Type B pancreatic cell (in vitro differentiated cells): ENCODE measurements at places on chromosomes 3 and 15.

DNA sequence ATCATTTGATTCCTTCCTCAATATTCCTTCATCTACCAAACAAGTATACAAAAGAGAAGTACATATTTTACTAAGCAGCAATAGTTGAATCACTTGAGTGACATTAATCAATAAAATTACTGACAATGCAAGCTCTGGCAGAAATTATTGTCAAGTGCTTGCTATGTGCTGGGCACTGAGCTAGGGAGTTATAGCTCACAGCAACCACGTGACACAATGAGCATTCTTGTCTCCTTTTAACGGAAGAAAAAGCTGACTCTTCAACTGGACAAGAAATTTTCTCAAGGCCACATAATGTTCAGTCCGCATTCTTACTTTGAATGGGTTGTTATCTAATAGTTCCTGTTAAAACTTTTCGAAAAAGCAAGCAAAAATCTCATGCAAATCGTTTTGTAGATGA is 500.1 kb downstream of the PYDC2 start:
- DNase-seq, result no peak

GRCh38 chr3:107598926-107599771 is 76.4 kb downstream of the BBX start:
- DNase-seq, result no peak

DNA sequence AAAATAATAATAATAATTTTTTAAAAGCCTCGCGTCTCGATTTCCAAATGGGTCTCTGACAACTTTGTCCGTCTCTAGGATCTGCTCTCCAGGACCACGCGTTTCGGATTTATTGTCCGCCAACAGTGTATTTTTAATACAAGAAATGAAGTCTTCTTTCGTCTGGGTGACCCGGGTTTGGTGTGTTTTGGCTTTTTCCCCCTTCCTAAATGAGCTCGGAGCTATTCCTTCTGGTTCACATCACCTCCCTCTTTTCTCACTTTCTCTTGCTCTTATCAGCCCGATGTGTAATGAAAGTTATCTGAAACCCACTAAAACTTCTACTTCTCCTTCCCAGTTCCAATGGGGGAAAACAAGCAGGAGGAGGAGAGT is 516.7 kb downstream of the MECOM start:
- no peak for DNase-seq

- peak; percentile 24 for DNase-seq
These were observed 18.7 kb downstream of the PXYLP1 start for GRCh38 chr3:141250342-141250741.

- DNase-seq, result no peak
These were observed 38.5 kb downstream of the HPS3 start for GRCh38 chr3:149167898-149168297.
